ENCODE measurements at places on chromosomes 6 and 20.

- peak; percentile 32 for DNase-seq
These were observed 343 bp downstream of the SNAP91 start for GRCh38 chr6:83708546-83708969.

DNA sequence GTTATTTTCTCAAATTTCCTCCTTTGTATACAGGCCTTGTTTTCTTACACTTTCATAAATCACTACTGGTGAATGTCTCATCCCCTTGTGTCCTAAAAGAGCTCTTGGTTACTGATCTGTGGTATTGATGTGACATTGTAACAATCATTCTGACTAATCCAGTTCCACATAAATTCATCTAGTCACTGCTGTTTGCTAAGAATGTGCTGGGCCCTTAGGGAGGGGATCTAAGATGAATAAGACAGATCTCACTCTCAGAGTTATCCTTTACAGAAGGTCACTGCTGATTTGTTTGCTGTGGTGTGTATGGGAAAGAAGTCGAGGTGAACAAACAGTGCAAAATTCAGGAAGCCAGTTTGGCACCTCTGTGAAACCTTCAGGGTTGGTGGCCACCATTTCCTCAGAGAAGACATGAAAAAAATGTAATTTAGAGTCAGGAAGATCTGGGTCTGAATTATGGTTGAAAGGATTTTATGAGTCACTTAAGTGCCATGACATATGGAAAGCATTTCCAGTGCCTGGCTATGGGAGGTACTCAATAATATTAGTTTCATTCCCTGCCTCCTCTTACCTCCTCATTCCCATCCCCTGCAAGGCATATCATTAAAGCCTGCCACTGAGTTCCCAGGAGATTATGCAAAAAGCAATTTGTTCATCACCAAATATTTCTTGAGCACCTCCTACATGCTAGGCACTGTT lies 121.8 kb downstream of the COL9A1 start:
- no peak for DNase-seq

DNA sequence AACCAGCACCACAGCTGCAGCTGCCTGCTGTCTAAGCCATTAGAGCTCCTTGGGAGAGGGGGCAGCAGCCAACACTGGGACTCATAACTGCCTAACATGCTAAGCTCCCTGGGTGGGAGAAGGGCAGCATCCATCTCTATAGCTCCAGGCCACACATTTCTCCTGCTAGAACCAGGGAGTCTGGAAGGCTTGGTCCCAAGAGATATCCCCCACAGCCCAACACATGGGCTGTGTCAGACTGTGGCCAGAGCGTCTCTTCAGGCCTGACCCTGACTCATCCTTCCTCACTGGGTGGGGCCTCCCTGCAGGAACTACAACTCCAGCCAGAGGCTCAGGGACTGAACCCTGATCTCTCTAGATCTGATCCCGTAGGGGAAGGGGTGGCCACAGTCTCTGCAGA lies 411.1 kb downstream of the HDGFL1 start:
- DNase-seq, result peak; percentile 28

DNA sequence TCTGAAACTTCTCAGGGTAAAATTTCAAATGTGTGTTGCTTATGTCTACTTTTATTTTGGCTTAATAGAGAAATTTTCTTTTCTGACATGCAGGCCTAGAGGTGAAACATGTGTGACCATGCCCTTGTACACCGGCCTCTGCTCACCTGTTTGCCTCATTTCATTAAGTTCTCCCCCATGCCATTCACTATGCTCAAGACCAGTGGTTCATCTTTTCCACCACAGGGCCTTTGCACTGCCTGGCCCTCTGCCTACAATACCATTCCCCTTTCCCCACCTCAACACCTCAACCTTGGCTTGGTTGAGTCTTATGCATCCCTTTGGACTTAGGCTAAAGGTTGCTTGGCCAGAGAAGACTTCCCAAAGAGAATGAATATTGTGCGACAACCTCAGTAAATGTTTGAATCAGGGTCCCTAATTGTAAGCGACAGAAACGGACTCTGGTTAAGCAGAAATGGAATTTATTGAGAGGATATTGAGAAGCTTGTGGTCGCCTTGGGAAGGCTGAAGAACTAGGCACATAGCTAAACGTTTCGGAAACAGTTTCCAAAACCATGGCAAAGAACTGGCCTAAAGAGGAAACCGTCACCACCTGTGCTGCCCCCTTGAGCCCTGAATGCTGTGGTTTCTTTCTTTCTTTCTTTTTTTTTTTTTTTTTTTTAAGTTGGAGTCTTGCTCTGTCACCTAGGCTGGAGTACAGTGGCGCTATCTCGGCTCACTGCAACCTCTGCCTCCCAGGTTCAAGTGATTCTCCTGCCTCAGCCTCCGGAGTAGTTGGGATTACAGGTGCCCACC lies 152.2 kb downstream of the SOX4 start:
- DNase-seq, result no peak

DNA sequence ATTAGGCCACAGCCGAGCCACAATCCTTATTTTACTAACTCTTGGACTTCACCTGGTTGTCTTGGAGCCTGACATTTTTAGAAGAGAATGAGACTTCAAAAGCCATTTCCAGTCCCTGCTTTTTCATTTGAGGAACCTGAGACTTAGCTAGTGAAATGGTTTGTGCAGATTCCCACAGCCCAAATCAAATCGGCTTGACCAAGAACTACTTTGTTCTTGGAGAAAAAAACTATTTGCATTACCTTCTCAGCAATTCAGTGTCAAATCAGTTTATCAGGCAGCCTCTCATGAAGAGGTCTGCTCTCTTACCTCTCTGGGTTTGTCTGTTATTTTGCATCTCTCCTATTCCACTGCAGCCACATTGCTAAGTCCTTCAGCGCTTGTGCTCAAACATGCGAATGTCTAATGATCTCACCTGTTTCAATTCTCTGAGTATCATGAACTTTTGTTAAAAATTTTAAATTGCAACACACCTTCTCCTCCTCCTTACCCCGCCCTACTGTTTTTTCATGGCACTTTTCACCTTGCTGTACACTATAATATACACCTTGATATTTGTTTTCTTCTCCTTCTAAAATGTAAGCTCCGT lies 573 bp upstream of the IFNGR1 start:
- DNase-seq, result no peak

DNA sequence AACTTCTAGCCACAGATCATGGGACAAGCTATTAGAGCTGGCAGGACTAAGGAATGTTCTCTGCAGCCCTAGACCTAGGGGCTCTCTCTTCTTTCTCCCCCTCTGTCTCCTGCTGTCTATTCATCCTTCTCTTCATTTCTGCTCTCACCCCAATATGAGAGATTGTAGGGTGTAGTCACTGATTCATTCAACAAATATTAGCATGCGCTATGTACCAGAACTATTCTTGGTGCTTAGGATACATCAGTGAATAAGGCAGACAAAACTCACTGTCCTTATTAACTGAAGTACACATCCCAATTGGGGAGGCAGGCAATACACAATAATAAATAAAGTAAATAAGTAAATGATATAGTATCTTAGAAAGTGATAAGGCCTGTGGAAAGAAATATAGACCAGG lies 14.7 kb upstream of the SIRPB2 start:
- peak; percentile 2 for DNase-seq

- no peak for DNase-seq
These were observed 8.8 kb downstream of the SYNJ2 start for GRCh38 chr6:157990321-157991066.

DNA sequence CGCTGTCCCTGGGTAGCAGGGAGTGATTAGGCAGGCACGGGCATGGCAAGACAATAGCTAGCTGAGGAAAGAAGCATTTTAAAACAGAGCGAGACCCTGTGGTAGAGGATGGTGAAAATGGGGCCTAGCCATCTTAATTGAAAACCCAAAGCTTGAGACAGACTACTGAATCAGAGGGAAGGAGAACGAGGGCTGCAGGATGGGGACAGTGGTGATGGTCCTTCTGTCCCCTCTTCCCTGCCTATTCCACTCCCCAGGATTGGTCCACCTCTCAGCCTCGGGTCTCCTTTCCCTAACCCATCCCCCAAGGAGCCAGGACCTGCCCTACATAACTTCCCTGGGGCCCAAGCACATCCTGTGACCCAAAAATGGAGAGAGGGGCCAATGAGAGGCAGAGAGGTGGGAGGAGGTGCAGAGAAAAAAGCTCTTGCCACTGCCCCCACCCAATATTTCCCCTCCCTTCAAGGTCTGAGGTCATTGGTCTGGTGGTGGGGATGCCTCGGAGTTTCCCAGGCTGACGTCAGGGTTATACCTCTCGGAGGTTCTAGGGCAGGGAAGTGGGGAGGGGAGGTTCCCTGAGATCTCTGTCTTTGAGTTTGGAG lies 884 bp upstream of the CUTA start:
- DNase-seq, result peak; percentile 59

DNA sequence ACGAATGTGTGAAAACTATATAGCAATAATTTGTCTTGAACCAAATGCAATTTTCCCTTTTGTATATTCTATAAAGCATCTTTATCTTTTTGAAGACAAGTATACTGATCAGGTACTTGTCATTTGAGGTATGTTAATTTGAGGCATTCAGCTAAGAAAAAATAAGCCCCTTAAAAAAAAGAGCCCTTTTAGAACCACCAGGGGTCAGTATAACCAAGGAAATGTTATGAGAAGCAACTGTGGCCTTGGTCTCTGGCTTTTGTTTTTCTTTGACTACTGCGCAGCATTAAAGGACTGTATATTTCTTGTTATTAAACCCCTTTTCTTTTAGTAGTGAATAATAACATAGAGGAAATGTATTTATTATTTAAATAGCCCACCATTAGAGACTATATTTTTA lies 43.1 kb downstream of the CD109 start:
- peak; percentile 71 for DNase-seq

DNA sequence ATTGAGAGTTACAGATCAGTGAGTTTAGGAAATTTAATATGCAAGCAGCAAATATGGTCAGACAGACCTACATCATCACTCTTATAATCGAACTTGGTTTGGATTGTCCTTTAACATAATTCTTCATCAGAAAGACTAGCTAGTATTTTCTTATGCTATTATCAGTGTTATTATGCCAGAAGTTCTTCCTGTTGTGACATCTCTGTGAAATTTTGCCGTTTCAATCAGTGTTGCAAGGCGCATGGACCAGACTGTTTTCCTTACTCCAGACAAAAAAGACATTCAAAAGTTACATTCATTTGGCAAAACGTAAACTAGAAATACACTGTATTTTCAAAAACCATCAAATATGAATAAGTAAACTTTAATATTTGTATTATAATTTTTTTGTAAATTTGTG lies 5.7 kb upstream of the TENT5A start:
- peak; percentile 36 for DNase-seq

GRCh38 chr6:147040121-147040910 lies 163.9 kb upstream of the STXBP5 start:
- DNase-seq, result peak; percentile 50

GRCh38 chr6:93163146-93163545 lies 256.2 kb downstream of the EPHA7 start:
- no peak for DNase-seq

DNA sequence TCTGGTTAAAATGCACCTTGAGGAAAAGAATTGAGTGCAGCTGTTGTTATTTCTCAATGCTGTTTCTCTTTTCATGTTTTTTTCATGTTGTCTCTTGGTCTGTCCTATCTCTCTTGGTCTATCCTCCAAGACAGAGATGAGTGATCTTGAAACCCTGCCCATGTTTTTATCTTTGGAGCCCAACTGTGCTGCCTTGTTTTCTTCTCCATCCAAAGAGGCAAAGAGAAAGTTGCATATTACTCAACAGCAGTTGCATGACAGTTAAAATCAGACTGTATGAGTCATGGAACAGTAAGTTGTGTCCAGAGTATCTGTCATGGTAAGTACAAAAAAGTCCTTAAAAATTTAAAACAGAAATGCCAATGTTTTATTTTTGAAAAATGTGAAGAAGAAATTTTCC lies 26.2 kb downstream of the BCAS1 start:
- DNase-seq, result peak; percentile 70

DNA sequence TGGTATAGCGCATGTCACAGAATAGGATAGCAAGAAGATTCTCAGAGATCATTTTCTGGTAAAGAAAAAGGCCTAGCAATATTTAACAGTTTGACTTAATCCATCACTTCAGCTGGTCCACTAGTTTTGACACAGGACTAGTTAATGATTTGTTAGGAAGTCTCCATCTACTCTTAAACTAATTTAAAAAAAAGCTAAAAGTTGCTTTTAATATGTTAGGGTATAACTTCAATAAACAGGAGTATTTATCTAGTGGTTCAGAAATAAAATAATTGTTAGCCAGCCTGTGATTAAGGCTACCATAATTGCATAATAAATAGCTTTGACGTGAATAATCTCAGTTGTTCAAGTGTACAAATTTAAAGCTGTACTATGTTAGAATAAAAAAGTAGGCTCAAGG lies 195.6 kb downstream of the FUT9 start:
- no peak for DNase-seq

DNA sequence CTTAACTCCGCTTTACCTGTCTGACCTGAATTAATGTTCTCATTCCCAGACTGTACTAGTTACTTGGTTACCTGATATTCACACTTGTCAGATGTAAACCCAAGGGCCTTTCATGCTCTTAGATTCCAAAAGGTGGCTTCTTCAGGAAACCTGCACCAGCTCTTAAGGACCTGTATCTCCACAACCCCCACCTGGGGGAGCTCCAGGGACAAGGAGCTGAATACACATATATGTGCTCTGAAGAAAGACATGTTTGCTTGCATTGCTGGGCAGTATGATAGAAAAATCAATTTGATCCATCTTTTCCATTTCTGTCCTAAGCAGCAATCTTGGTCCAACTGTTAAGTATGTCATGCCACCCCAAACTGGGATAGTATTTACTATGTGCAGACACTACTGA lies 64.8 kb upstream of the POU3F2 start:
- peak; percentile 6 for DNase-seq

DNA sequence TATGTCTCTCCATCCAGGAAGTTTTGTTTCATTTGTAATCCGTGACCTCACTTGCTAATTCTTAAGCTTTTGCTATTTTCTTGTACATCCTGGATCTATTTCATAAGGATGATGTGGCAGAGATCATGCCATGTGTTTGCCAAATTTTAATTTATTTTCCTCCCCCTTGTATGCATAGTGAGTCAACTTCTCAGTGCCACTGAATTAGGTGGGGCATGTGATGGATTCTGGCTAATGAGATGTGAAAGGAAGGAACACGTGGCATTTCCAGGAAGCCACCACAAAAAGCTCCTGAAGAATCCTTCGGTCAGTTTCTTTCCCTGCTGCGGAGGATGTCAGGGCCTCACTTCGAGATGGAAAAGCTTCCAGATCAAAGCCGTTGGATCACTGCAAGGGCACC lies 86.2 kb upstream of the PRL start:
- peak; percentile 44 for DNase-seq

DNA sequence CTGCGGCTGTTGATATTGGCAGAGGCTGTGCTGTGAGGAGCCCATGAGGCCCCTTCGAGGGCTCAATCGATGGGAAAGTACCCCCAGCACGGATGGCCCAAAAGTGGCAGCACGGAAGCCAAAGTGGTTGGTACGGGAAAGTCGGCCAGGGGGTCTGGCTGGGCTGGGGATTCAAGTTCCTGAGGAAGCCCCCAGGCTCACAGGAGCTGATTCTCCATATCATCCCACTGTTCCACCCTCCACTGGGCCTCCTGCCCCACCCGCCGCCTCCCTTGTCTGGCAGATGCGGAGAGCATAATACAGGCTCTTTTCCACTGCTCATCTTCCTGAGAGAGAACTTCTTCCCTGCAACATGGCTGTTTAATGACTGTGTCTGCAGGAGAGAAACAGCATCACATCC lies 217.8 kb upstream of the CST7 start:
- DNase-seq, result no peak

All from iris pigment epithelial cell (primary cell).